Stimulated activated naive CD8-positive, alpha-beta T cell treated with anti-CD3 and anti-CD28 coated beads, Interleukin-15, Interleukin-2, amounts not matched to agents 100 U/mL and 50 U/mL, for 24 hours (primary cell): ENCODE measurements at places on chromosomes 13 and 19.

GRCh38 chr19:58450856-58451357, 515 bp upstream of the ZNF324B start:
- no peak for DNase-seq

DNA sequence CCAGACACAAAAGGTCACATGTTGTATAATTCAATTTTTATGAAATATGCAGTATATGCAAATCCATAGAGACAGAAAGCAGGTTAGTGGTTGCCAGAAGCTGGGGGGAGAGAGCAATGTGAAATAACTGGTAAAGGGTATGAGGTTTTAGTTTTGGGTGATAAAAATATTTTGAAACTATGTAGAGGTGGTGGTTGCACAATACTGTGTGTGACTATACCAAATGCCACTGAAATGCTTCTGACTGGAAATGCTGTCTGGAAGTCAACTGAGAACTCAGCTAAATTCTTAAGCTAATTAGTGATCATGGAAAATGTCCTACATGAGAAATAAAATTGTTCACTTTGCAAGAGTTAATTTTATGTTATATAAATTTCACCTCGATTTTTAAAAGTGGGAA, 65.3 kb upstream of the RXFP2 start:
- DNase-seq, result no peak

GRCh38 chr13:28459911-28460310, 35.0 kb downstream of the FLT1 start:
- DNase-seq, result no peak

GRCh38 chr13:32284927-32285632, 30.1 kb downstream of the ZAR1L start:
- no peak for DNase-seq
